Stimulated activated CD4-positive, alpha-beta T cell treated with anti-CD3 and anti-CD28 coated beads, Interleukin-1b, Interleukin-23, amount 100 ng/mL, for 4 hours (primary cell): ENCODE measurements at places on chromosomes 12 and 14.

GRCh38 chr14:55803873-55804553 lies 224.0 kb downstream of the KTN1 start:
- no peak for DNase-seq

DNA sequence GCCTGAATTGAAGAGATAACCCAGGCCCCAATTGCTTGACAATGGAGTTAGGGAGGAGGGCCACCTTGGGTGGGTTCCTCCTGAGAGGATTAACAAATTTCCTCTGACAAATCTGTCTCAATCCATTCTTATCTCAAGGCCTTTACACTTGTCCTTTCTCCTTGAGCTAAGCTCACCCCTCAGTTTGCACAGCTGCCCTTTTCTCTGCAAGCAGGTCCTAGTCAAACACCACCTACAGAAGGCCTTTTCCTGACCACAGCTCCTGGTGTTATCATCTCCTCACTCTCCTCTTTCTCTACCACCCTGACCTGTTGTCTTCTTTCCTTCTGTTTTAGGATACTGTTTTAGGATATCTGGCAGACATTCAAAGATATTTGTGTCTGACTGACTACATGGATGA lies 26.4 kb upstream of the GSC start:
- DNase-seq = no peak

- no peak for DNase-seq
Measured at GRCh38 chr12:23944067-23944466, 5.4 kb downstream of the SOX5 start.

DNA sequence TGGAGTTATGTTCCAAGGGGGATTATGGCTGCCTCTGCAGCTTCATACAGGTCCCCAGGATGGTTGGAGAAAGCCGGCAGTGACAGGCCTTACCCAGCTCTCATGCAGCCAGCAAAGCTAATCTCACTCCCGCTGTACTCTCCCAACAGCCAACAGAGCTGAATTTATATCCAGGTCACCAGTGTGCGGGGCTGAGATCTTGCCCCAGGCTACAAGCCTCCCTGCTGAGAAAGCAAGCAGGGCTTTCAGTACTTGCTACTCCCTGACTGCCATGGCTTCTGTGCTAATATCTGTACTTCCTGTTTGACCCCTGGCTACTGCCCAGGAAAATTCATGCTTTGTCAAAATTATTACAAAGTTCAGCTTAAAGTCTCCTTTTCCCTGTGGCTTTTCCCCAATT lies 92.9 kb downstream of the ATP23 start:
- no peak for DNase-seq

- DNase-seq = no peak
Measured at GRCh38 chr14:21070610-21071224, 613 bp downstream of the ARHGEF40 start.
